ENCODE measurements at places on chromosomes 5 and 9.
A peak's percentile ranks its signal among the peaks of the same experiment; 100 is the strongest.

GRCh38 chr9:115117999-115118878 lies at the start of gene TNC:
Gene TNC, minus strand, starts transcription at chr9:115118157. Its CDS starts 27,139 bp downstream, at chr9:115091018.
- DNase-seq = no peak

DNA sequence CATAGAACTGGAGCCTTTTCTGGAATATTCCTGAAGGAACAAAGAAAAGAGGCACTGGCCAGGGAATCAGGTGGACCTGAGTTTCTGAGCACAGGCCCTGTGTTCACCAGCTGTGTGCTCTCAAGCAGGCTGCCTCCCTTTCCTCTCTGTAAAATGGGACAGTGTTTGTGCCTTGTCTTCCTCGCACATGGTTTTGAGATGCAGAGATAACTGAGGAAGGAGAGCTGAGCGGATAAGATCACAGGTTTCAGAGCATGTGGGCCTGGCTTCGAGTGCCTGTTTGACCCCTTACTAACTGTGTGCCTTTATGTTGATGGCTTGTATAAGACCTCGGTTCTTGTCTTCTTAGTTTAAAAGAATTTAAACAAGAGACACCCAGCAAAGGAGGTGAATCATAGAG lies 46.2 kb upstream of the HAND1 start:
- DNase-seq = no peak

DNA sequence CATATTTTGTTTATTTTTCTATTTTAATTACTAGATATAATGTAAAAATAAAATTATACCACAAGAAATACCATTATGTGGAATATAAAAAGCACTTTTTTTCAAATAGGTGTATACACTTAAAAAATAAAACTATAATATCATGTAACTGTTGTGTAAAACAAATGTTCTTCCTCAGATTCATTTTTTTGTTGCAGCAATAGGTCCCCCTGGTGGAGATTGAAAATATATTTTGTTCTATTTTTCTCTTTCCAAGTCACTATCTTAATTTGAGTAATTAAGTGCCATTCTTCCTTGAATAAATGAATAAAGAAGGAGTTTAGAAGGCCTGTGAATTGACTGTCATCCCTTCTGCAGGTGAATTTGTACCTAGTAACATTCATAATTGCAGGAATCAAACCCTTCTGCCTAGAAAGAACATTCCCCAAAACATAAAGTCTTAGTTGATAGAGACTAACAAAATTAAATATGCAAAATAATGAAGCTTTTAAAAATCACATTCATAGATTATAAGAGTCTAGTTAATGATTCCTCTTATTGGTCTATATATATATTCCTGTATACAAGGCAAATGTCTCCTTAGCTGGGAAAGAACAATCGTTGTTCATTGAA lies 23.4 kb downstream of the CETN3 start:
- no peak for DNase-seq

DNA sequence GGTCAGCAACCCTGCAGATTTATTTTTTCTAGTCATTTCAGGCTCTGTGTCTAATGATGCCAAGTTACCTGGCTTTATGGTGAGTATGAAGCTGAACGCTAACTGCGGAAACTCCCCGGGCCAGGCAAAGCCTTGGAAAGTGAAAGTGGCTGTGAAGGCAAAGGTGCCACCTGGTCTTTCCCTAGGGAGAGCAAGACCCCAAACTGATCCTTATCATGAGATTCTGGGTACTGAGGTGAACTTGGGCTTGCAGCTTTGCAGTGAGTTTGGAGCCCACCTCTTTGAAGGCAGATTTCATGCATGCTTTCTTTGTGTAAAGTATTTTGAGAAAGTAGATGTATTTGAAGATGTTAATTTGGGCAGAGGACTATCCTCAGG lies 63.3 kb downstream of the CARTPT start:
- DNase-seq = no peak

DNA sequence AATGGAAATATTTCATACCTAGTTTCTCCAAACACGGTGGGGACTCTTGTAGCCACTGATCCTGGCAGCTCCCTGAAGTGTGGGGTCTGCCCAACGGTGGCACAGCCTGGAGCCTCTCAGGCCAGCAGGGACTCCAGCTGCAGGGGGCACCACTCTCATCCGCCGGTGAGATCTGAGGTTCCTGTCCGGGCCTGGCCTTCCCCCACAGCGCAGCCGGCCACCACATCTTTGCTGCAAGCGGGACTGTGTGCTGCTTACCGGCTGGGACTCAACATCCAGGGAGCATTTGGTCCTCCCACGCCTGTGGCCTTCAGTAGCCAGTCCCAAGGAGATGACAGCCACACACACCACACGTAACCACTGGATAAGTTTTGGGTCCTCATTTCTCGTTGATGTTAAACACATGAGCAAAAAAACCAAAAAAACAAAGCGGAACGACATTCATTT lies 7.7 kb upstream of the NKX2-5 start:
- DNase-seq = no peak

DNA sequence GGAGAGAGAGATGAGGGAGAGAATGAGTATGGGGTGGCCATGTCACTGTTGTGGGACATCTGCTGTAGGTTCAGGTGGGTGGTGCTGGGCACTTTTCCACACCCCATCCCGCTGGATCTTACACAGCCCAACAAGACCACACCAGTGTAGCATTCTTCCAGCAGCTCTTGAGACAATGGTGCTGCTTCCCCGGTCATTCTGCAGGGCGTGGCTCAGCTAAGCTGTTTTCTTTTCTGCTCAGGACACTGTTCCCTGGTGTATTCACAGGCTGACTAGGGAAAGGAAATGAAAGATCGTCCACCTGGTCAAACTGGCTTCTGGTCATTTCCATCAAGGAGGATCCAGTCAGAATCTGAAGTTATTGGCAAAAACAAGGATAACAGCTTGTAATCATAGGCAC lies 75.6 kb downstream of the S1PR3 start:
- DNase-seq = no peak

- no peak for DNase-seq
Measured at GRCh38 chr9:87793292-87793691, 67.4 kb downstream of the CTSL start.

GRCh38 chr5:6631441-6631840 lies 1.4 kb downstream of the NSUN2 start:
- no peak for DNase-seq

DNA sequence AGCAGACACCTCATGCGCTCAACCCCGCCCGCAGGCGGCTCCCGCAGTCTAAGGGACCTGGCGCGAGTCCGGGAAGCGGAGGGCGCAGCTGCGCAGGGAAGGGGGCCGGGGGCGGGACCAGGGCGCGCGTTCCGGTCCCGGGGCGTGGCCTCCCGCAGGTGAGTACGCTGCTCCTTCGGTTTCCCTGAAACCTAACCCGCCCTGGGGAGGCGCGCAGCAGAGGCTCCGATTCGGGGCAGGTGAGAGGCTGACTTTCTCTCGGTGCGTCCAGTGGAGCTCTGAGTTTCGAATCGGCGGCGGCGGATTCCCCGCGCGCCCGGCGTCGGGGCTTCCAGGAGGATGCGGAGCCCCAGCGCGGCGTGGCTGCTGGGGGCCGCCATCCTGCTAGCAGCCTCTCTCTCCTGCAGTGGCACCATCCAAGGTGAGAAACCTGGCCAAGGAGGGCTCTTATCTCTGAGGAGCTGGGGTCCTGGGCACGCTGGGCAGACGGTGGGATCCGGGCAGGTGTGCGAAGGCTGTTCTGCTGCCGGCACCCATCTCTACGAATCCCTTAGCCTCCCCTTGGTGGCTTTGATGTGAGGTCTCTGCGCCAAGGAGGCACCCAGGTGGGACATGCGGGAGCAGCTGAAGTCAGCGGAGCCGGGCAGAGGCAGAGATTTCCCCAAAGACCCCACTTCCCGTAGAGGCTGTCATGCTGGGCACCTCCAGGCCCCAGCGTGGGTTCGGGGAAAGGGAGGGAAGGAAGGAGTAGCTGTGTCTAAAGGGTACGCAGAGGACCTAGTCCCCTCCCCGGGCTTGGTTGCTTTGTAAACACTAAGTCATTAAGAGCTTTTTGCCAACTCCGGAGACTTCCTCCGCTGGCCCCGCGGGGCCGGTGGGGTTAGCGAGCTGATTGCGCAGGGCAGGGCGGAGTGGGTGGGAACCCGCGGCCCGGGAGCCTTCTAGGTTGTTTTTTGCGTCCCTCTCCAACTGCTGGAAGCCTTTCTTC lies at the start of gene F2RL1:
Gene F2RL1 (plus strand): TSS at position 187 of the 988 bp plus-strand sequence. CDS start 153 bp downstream, at position 340.
- peak; percentile 42 for DNase-seq

GRCh38 chr5:93990504-93991070 lies 249.2 kb upstream of the POU5F2 start:
- no peak for DNase-seq

GRCh38 chr5:77885519-77885918 lies 109.4 kb upstream of the TBCA start:
- no peak for DNase-seq

GRCh38 chr9:100066539-100066938 lies 32.3 kb downstream of the ERP44 start:
- no peak for DNase-seq

DNA sequence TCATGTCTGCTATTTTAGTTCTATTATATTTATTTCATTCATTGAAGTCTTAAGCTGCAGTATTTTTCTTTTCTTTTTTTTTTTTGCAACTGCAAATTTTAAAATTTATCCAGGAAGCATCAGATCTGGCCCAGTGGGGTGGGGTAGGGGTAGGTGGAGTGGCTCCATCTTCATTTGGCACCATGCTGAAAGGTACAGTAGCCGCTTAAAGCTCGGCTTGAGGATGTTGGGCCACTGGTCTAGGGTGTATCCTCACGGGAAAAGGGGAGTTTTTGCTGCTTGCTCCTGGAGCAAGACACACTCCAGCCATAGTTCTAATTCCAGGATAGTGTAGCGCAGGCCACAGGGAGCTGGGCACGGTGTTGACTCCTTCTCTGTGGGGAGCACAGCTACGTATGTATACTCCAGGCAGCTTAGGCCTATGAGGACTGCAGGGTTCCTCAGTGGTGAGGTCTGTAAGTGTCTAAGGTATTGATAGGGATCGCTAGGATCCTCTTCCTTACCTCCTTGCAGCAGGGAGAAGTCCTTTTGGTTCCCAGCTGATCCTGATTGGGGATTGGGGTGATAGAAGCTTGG lies 22.7 kb downstream of the RCL1 start:
- DNase-seq = no peak

DNA sequence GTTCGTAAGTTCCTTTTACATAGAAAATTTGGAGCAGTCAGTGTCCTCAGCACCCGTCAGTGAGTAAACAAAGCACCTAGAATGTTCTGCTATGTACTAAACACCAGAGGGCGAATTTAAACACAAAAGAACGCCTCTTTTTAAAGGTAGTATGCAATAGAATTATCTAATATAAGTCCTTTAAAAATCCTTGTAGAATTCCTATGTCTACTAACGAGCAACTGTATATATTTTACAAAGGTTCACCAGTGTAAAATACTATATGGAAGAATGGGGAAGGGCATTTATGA lies 499 bp upstream of the TMEM232 start:
- DNase-seq = no peak

DNA sequence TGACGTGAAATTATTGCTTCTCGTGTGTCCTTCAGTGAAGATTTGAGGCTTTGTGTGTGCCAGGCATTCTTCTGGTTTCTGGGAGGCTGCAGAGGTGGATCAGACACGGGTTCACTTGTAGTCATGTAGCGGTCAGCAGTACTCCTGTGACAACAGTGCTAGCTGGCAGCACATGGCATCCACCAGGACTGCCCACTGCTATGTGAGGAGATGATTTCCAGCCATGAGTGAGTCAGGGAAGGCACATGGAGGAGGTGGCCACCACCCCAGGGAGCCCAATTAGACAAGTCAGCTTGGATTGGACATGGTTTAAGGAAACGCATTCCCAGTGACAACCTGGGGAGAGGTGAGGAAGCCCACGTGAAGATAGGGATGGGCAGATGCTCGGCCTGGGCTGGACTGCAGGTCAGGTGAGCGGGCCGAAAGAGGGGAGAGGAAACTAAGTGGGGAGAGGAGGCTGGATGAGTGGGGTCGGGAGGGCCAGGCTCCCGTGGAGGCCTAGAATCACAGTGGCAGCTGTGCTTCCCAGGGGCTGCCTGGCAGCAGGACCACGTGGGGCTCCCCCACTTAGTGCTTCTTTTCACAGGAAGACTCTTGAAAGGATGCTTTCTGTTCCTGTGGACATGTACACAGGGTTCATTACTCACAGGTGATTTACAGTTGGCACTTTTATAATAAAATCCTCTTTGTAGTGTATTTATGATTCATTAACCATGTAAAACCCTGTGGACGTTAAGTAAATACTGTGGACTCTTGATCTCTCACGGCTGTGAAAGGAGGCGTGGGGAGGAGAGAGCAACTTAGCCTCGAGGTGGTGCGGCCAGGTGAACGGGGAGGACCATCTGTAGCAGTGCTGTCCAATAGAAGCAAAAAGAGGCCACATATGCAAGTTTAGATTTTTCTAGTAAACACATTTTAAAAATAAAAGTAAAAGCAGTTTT lies 80.0 kb upstream of the OTULINL start:
- no peak for DNase-seq

DNA sequence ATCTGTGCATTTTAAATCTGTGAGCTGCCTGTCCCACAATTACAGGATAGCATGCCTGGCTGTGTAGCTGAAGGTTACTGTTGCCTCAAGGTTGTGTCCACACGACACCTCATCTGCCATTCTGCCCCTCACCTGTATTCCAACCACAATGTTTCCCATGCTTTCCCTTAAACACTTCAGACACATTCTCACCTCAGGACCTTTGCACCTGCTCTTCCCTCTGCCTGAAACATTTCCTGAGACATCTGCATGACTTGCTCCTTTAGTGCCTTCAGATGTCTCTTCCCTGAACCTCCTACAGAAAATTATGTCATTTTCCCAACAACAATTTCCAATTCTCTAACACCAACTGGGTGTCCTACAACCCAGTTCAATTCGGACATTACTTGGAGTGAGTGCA lies 120.4 kb downstream of the ZNF608 start:
- DNase-seq = no peak

- no peak for DNase-seq
Measured at GRCh38 chr9:111038331-111039230, at the start of gene LPAR1. Gene LPAR1, minus strand, starts transcription at chr9:111038470. Its CDS starts 66,353 bp downstream, at chr9:110972117.

DNA sequence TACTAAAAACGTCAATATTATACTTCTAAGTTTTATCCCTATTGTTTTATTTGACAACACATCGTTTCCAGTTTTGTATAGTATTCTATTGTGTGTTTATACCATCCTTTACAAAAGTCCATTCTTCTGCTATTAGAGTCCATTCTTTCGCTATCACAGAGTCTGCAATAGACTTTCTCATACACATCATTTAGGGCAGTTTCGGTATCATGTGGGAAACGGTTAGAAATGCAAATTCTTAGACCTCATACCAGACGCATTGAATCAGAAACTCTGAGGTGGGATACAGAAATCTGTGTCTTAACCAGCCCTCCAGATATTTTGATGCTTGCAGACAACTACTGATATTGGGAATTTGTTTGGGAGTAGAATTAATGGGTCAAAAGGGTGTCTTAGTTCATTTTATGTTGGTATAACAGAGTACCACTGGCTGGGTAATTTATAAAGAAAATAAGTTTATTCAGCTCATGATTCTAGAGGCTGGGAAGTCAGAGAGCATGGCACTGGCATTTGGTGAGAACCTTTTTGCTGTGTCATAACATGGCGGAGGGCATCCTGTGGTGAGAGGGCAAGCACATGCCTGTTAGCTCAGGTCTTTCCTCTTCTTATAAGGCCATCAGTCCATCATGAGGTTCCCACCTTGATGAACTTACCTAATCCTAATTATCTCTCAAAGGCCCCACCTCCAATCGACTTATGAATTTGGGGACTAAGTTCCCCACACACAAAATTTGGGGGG lies 21.1 kb downstream of the CARTPT start:
- no peak for DNase-seq

Data from stimulated activated CD4-positive, alpha-beta T cell treated with anti-CD3 and anti-CD28 coated beads, Interleukin-1b, Interleukin-23, amount 100 ng/mL, for 4 hours (primary cell).